ENCODE measurements at places on chromosomes 4 and X.

DNA sequence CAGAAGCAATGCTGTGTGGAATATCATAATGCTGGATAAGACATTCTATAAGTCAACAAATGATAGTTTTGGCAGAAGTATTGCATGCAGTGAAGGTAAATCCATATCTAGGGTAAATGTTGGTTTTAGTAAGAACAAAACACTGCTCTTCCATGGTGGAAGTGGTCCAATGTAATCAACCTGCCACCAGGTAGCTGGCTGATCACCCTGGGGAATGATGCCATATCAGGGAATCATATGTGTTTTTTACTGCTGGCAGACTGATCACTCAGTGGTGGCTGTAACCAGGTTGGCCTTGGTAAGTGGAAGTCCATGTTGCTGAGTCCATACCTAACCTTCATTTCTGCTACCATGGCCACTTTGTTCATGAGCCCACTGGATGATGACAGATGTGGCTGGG lies 74.0 kb upstream of the CENPE start:
- DNase-seq, result no peak

GRCh38 chr4:180745019-180745418 lies 1498.2 kb upstream of the TENM3 start:
- no peak for DNase-seq

DNA sequence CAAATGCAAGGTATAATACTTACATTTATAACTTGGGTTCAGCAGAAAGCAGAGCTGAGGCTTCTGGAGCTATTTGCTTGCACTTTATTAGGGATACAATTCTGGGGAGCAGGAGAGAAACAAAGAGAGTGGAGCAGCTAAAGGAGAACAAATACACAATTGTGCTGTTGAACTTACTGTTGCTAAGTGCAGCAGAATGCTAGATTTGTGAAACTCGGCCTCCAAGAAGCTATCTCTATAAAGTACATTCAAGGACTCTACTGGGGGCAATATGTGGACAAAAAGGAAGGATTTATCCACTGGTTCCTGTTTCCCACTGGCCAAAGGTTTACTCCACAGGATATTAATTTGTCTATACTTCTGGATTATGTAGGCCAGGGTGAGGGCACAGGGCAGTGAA lies 86.8 kb downstream of the PPP1R2C start:
- DNase-seq, result no peak

DNA sequence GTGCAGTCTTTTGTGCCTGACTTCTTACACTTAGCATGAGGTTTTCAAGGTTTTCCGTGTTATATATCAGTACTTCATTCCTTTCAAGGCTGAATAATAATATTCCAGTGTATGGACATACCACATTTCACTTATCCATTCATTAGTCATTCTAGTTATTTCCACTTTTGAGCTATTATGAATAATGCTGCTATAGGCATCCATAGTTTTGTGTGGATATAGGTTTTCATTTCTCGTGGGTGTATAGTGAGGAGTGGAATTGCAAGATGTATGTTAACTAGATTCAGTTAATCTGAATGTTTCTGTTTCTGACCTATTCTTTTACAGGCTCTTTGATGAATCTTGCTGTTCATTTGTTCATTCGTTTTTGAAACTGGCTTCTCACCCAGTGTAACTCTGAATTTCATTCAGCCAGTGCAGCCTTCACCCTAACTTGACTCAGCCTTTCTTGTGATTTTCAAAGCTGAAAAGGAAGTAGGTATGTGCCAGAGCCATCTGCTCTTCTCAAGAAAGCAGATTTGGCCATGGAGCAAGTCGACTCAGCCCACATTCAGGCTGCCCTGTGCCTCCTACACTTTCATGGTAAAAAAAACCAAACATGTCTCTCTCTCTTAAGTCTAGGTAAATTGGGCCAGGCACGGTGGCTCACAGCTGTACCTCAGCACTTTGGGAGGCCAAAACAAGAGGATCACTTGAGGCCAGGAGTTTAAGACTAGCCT lies 56.3 kb upstream of the NOCT start:
- no peak for DNase-seq

GRCh38 chr4:17704020-17704650 lies 77.3 kb downstream of the FAM184B start:
- no peak for DNase-seq

GRCh38 chrX:113959912-113960626 lies 623.8 kb upstream of the HTR2C start:
- no peak for DNase-seq

- no peak for DNase-seq
These were observed 359.7 kb downstream of the EPHA5 start for GRCh38 chr4:65310586-65310985.

DNA sequence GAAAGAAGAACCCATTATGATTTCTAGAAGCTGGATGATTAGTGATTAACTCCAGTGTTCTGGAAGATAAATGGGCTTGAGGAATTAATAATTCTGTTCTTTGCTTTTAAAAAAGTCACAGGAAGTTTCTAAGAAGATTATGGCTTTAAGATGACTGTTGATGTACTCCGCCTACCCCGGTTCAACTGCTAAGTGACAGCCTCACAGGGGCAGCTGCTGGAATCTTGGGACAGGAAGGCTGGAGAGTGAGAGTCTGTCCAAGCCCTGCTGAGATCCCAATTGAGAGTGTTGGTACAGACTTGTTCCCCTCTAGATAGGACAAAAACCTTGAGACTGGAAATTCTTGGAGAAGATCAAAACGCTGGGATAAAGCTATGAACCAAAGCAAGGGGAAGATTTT lies 37.3 kb downstream of the NPY1R start:
- DNase-seq, result no peak

- no peak for DNase-seq
These were observed 122.4 kb downstream of the C4orf33 start for GRCh38 chr4:129218360-129218759.

GRCh38 chr4:168900080-168900479 lies 110.0 kb downstream of the CBR4 start:
- no peak for DNase-seq

DNA sequence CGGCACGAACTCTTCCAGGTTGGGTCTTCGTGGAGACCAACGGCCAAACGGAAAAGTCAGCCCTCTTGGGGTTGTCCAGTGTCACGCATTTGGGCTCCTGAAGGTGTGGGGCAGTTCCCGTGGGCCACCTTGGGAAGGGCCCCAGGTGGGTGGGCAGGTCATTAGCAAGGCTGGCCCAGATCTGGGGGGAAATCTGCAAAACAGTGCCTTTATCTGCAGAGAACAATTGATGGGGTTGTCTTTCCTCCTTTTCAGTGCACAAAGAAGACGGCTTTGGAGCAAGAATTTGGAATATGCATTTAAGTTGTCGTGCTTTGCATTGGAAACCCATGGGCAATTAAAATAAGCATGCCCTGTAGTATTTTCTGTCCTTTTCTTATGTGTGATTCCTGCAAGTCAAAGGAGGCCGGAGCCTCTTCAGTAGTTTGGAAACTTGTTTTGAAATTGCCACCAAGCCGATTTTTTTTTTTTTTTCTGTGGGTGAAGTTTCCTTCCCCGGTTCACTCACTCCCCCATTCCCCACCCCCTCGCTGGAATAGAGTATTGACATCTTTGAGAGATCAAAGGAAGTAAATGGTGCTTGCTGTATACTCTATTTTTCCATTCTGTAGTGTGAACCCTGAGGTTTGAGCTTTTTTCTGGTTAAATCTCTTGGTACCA lies 9.8 kb downstream of the ZIC3 start:
- DNase-seq, result no peak

GRCh38 chr4:143587703-143588102 lies 74.2 kb downstream of the SMARCA5 start:
- DNase-seq, result no peak

DNA sequence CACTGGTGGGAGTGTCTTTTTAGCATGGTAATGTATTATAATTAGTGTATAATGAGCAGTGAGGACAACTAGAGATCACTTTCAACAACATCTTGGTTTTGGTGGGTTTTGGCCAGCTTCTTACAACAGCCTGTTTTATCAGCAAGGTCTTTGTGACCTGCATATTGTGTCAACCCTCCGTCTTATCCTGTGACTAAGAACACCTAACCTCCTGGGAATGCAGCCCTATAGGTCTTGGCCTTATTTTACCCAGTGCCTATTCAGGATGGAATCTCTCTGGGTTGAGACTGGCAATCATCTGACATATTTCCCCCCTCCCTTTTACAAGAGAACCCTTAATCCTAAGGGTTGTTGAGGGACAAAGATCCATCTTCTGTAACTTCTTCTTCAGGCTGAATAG lies 21.9 kb upstream of the ADH4 start:
- DNase-seq, result no peak

DNA sequence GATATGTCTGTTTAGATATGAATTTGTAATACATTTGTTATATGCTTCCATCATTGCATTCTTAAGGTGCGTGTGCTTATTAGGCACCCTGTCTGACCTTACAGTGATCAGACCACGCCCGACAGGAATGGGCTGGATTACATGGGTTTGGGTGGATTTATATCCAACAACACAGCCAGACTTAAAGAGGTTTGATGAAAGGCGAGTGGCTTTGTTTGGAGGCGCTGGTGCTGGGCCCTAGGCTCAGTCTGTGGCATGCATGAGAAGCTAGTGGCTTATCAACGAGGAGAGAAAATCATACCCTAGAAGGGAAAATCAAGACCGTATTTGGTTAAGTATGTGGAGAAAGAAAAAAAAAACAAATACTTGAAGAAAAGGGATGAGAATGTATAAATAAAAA lies 80.7 kb downstream of the STOX2 start:
- no peak for DNase-seq

DNA sequence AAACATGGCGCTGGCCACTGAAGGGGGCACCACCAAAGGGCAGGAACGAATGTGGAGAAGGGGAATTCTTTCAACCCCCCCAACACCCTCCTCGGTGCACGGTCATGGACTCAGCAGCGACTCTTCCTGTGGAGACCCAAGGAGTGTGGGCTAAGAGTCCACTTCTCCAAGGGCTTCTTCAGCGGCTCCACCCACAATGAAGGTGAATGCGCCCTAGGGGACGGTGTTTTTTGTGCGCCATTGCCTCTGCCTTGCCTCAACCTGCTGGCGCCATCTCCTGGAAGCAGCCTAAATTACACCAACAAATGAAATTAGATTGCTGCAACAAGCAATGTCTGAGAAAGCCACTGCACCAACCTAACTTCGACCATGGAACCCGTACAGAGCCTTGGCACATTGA lies 169.2 kb upstream of the MAGEB18 start:
- DNase-seq, result no peak

GRCh38 chr4:133270021-133270570 lies 121.0 kb downstream of the PCDH10 start:
- DNase-seq, result no peak

GRCh38 chr4:168474660-168475320 lies 5.5 kb downstream of the DDX60L start:
- no peak for DNase-seq

GRCh38 chr4:125387770-125388169 lies 73.0 kb downstream of the FAT4 start:
- DNase-seq, result no peak

DNA sequence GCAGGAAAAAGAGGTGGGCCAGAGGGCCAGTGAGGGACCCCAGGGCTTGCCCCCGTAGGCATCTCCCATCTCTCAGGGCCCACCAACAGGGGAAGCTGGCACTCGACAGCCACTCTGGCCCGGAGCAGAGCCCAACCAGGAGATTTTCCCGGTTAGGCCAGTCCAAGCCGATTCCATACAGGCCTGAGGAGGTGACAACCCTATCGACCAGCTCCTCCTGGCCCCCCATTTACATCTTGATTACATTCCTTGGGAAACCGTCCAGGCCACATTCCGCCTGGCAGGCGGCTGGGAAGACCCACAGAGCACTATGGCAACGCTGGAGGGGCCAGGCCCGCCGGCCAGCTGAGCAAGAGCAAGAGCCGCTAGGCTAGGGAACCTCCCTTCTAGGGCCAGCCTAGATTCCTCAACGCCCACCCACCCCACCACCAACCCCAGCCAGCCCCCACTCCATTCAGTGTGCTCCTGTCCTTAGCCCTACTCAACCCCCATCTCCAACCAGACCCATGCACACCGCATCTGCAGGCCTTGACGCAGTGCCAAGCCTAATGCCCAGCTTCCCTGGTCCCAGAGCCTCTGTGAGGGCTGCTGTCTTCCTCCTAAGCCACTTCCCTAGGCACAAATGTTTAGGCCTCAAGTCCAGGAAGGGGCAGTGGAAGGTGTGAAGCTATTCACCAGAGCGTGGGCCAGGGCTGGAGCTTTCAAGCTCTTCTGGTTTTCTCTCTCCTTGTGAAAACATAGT lies 161.2 kb downstream of the EFNB1 start:
- DNase-seq, result no peak

- no peak for DNase-seq
These were observed 109.7 kb downstream of the RTL5 start for GRCh38 chrX:72021975-72022374.

GRCh38 chrX:30364229-30364628 lies 55.0 kb upstream of the NR0B1 start:
- DNase-seq, result no peak

- no peak for DNase-seq
These were observed 31.5 kb downstream of the GRIA3 start for GRCh38 chrX:123215397-123216089.

DNA sequence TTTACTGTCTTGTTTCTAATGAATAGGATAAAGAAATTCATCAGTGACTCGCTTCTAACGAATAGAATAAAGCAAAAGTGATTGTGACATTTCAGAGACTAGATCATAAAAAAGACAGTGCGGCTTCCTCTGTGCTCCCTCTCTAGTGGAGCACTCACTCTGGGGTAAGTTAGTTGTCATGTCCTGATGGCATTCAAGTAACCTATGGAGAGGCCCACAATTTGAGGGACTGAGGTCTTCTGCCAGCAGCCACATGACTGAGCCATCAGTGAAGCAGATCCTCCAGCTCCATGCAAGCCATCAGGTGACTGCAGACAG lies 72.4 kb downstream of the YIPF6 start:
- DNase-seq, result no peak

DNA sequence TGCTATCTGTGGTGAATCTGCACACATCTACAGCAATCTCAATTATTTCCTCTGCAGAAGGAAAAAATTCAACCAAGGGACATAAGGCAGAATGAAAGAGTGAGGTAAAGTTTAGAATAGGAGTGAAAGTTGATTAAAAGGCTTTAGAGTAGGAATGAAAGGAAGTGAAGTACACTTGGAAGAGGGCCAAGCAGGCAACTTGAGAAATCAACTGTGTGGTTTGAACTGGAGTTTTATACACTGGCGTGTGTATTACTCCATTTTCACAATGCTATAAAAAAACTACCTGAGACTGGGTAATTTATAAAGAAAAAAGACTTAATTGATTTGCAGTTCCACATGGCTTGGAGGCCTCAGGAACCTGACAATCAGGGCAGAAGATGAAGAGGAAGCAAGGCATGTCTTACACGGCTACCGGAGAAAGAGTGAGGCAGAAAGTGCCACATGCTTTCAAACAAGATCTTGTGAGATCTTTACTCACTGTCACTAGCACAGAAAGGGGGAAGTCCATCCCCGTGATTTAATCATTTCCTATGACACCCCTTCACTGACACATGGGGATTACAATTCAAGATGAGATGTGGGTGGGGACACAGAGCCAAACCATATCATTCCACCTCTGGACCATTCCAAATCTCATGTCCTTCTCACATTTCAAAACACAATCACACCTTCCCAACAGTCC lies 234.8 kb downstream of the IL15 start:
- DNase-seq, result no peak

- DNase-seq, result no peak
These were observed 42.6 kb upstream of the PDE5A start for GRCh38 chr4:119671205-119671604.

Measured in LoVo (cell line).